ENCODE measurements at places on chromosomes 1 and 21.

DNA sequence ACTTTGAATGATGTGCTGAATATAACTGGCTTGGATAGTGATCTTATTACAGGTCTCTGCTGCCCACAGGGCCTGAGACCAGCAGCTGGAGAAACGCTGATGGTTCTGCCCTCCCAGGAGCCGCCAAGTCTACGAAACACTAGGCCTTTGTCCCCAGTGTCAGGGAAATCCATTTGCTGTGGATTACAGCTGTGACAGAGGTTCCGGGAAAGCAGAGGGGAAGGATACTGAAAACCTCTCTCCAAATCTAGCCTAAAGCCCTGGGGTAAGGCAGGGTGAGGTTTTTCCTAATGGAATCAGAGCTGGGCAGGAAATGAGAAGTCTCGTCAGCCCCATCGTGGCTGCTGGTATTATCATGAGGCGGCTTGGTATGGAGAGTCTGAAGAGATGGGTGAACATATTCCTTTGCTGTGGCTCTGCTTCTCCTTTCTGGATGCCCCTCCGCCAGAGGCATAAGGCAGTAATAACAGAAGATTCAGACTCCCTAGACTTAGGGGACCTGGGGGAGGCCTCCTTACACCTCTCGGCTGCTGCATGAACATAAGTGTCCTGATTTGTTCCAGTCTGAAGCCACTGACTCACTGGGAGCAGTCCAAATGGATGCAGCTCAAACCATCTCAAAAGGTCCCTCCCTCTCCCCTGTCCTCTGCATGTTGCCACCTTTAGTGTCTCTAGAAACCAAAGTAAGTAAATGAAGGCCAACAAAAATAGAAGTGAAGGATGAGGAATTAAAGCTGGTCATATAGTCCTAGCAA lies 48.1 kb downstream of the PHC2 start:
- no peak for DNase-seq

DNA sequence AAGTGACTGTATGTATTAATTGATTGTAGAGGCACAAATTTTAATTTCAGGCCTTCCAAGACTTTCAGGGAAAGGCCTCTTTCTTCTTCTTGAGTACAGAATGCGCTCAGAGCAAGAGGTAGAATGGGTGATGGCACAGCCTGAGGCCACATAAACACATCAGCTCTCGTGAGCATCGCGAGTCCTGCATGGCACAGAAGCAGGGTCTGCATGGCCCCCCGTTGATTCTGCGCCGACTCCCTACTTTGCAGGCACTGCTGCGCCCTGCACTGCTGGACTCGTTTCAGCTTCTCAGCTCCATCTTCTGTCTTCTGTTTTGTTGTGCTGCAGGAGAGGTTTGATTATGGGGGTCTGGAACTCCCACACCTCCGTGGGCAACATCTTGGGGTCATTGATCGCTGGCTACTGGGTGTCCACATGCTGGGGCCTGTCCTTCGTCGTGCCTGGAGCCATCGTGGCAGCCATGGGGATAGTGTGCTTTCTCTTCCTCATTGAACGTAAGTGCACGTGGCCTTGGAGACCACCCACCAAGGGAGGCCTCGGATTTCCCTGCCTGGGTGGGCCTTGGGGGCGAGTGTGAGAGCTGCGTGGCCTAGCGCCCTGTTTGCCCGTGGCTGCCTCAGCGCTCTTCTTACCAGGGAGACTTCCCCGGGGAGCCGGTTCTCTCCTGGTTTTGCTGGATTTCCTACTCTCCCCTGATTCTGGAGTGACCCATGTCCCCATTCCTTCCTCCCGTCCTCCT lies 29.6 kb downstream of the SLC37A1 start:
- DNase-seq: no peak

DNA sequence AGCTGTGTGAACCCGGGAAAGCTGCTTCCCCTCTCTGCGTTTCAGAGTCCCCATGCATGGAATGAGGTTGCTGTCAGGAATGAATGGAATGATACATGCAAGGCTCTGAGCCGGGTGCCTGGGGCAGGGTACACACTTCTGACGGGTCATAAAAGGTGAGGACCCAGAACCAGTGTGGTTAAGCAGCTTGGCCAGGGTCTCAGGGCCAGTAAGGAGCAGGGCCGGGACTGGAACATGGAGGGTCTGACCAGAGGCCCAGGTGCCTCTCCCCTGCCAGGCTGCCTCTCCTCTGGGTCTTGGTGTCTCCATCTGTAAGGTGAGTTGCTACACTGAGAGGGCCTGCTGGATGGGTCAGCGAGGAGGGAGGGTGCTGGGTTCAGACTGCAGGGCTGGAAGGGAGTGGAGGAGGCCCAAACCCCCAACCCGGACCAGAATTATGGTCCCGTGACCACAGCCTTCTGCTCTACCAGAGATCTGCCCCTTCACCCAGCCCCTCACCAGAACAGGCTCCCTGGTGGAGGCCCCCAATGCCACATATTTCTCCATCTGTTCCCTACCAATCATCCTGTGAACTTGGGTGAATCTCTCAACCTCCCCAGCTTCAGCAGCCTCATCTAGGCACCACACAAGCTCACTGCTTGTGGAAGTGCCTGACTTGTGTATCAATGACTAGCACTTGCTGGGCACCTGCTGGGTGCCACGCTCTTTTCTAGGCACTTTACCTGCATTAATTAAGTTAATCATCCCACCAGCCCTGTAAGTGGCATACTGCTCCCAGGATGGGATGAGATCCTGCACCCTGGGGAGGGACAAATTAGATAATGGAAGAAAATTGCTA lies 16.2 kb upstream of the LRP8 start:
- DNase-seq: no peak

DNA sequence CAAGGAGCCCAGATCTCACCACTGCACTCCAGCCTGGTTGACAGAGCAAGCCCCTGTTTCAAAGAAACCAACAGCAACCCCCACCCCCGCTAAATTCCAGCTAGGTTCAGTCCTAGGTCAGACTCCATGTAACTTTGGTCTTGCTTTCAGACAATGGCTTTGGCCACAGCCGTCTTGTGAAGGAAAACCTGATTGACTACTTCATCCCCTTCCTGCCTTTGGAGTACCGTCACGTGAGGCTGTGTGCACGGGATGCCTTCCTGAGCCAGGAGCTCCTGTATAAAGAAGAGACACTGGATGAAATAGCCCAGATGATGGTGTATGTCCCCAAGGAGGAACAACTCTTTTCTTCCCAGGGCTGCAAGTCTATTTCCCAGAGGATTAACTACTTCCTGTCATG lies 12.9 kb downstream of the TOR3A start:
- DNase-seq: no peak

DNA sequence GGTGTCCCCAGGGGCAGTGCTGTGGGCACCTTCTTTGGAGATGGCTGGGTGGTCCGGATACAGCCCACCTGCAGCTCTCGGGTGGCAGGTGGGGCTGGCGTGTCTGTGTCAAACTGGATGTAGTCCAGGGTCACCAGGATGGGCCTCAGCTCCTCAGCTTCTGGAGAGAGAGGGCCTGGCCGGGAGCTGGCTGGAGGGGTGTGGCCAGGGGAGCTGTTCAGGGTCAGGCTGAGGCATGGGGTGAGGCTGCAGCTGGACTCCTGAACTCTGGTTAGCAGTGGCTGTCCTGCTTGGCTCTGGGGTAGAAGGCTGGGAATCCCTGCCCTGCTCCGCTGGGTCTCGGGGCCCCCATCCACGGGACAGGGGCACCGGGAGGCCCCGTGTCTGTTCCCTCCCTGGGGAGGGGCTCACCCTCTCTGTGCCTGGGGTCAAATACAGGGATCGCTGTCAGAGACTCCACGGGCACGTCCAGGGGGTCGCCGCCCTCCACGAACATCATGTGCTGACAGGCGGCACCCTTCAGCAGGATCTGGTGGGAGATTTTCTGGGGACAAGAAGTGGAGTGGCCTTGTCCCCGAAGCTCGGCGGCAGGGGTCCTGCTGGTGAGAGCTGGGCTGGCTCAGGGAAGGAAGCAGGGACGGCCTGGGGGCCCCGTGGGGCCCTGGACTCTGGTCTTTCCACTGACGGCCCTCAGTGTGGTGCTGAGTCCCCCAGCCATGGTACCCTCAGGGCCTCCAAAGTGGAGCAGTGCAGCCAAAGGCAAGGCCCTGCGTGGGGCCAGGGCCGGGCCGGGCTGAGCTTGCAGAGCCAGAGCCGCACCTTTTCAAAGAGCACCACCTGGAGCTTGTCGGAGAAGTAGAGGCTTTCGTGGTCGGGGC lies 4.1 kb upstream of the TMEM52 start:
- no peak for DNase-seq

DNA sequence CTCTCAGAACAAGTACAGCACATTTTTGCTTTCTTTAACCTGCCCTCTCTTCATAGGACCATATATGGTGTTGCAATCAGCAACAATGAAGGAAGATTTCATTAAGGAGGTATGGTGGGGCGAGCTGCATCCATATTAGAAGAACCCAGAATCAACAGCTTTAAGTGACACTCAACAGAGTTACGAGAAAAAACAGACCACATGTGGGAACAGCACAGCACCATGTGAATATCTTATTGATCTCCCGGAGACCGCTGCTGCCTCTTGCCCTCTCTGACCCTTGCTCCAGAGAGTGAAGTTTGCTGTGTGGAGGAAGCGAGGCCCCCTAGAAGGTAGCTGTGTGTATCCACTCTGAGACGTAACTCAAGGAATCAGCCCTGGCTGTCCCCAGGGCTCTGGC lies 12.9 kb downstream of the RAB42 start:
- DNase-seq: no peak

DNA sequence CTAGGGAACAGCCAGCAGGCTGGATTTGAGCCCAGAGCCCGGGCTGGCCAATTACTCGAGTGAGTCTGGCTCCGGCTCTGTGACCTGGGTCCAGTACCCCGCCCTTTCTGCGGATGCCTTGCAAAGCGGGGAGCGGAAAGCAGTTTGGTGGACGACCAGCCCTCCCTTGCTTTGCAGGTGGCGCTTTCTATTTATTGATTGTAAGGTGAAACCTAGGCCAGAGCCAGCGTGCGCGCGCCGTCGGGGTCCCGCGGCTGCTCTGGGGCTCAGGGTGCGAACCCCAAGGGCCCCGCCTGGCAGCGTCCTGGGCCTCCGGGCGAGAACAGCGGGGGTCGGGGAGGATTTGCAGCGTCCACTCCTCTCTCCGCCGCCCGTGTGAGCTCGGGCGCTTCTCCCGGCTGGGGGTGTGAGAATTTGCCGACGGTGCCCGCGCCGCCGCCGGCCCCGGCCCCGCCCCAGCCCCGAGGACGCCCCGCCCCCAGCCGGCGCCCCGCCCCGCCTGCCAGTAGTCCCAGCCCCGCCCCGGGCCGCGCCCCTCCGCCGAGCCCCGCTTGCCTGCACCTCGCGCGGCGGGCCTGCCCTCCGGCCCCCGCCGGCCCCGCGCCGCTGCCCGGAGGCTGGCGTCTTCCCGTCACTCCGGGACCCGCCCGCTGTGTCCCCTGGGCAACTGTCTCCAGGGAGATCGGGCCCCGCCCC lies 37.6 kb downstream of the PIK3CD start:
- DNase-seq: peak; percentile 83
